Colonic mucosa (tissue), 4 donors: ENCODE measurements at places on chromosomes 2 and 18. TPM values are rescaled to one million over a fixed set of nuclear protein-coding genes. Genes with fewer than 3 reads are reported as not detected.
A peak's percentile ranks its signal among the peaks of the same experiment; 100 is the strongest.

DNA sequence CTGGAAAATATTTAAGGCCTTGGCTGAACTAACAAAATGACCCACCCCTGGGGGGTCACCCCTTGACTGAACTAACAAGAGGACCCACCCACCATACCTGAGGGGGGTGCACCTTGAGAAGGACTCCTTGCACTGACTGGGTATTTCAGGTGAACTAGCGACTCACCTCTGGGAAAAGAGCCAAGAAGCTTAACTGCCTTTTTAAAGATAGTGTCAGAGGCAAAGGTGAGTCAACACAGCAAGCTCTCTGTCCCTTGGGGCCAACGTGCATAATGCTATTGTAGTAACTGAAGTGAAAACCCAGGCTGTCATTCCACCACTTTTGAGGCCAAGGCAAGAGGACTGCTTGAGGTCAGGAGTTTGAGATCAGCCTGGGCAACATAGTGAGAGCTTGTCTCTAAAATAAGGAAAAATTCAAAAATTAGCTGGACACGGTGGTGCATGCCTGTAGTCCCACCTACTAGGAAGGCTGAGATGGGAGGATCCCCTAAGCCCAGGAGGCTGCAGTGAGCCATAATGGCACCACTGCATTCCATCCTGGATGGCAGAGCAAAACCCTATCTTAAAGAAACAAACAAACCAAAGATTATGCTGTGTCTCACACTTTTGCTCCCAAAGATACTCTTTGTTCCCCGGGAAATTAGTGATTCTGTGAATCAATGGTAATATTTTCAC is 36.4 kb upstream of the ZCCHC2 start:
- DNase-seq: peak; percentile 77

GRCh38 chr2:128354726-128355470 is 36.2 kb upstream of the HS6ST1 start:
- DNase-seq: no peak

- DNase-seq: no peak
These were observed 59.5 kb downstream of the ATAD2B start for GRCh38 chr2:23867449-23867848.

DNA sequence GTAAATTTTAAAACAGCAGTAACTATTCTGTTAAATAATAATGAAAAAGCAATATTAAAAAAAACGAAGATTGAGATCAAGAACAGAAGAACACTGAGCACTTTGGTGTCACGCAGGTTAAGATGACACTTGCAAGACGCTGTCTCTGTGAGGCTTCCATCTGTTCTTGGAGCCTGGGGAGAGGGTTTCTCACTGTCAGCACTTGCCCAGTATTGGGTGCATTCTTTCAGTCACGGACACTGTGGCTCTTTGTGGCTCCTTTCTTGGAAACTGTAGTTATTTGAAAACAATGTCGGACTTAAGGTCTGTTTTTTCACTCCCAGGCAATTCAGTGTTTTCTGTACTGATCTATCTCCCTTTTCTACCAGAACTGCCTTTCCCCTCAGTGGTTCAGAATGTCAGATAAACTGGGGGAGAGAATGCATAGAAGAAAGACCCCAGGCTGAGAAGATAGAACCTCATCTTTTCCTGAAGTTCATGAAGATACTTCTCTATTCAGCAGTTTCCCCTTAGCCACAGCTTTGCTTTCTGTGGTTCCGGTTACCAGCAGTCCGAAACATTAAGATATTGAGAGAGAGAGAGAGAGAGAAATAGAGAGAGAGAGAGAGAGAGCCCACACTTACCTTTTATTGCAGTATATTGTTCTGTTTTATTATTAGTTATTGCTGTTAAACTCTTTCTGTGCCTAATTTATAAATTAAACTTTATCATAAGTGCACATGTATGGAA is 283.3 kb downstream of the DCDC2C start:
- DNase-seq: no peak

GRCh38 chr18:58360324-58360723 is 268.6 kb downstream of the ALPK2 start:
- DNase-seq: no peak

GRCh38 chr2:55415300-55415699 is 4.4 kb downstream of the CCDC88A start:
- DNase-seq: no peak

DNA sequence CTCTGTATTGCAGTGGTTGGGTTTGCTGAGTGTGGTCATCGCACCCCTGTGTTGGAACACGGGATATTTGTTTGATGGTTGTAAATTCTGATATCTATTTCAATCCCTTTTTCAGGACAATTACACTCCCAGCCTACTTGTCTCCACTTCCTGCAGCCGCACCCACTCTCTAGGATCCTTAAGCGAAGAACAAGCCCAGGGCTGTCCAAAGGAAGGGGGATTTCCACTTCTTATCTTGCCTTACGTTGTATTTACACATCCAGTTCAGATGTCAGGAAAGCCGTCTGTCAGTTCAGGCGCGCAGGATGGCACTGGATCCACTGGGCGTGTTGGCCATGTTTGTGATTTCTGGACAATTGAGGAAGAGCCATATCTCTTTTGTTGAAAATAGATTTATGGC is 834.5 kb upstream of the SALL3 start:
- DNase-seq: no peak

GRCh38 chr2:10900216-10901109 is 11.3 kb upstream of the KCNF1 start:
- DNase-seq: peak; percentile 69

DNA sequence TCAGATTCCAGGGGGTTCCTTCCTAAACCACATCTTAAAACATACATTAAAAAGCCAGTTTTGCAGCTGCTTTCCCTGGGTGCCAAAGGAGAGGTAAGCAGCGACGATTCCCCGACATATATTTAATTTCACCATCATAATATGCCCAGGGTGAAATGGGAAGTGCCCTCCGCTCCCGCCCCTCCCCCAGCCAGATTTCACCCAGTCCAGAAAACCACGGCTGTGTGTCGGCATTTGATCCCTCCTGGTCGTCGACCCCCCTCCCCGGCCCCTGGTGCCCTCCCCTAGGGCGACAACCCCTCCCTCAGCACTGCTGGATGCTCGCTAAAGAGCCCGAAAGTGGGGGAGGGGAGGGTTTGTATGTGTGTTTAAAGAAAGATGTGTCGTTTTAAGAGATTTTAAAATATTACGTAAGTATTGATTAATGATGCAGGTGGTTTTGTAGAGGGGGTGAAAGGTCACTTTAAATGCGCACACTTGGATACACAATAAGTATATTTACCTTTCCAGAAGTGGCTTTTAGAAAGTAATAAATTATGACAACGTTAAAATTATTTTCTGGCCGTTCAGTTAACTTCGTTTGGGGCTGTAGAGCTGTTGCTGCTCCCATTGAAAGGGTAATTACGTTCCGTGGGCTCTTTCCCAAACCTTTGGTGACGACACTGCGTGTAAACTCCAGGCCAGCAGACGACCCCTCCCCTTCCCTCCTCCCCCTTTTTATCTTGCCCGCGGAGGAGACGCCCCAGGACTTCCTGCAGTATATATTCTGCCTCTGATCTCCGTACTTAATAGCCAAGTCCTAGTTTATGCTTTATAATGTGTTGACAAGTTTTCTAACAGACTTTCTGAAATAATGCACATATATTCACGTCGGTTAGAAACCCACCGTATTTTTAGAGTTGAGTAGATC is 3.4 kb upstream of the BCL11A start:
- peak; percentile 54 for DNase-seq

DNA sequence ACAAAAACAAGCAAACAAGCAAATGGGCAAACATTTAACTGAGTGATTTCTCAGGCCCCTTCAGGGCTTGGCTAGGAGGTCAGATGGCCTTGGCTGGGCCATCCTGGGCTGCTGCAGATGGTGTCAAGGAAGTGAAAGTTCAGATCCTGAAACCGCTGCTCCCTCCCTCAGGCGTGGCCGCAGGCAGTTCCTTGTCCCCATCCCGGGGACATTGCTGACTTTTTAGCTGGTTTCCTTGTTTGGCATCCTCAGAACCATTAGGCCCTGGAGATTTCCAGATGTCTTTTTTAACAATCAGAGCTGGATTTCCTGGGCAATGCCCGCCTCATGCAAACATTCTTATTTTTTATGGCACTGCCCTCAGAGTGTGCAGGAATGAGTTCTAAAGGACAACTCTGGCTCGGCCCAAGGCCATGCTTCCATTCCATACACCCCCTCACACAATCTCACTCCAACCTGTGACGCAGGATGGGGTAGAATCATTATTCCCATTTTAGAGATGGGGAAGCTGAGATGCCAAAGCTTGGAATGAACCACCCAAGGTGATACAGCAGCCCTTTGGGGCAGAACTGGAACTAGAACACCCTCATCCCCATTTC is 86.1 kb upstream of the ZCCHC2 start:
- peak; percentile 82 for DNase-seq

- no peak for DNase-seq
These were observed 365.6 kb downstream of the LRRTM4 start for GRCh38 chr2:77156599-77156998.

GRCh38 chr2:191833356-191833755 is 13.5 kb downstream of the CAVIN2 start:
- DNase-seq: no peak

DNA sequence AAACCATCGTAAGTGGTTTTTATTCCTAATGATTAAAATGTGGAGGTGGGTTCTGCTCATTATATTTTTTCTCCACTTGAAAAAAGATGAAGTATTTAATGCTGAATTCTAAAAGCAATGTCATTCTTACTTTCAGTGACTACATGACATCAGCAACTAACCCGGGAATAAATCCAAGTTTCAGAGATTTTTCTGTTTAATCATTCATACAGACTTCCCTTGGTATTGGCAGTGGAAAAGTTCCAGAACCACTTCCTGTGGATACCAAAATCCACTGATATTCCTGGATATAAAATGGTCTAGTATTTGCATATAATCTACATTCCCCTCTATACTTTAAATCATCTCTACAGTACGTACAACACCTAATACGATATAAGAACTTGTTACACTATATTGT is 128.6 kb downstream of the ZNF532 start:
- DNase-seq: no peak

DNA sequence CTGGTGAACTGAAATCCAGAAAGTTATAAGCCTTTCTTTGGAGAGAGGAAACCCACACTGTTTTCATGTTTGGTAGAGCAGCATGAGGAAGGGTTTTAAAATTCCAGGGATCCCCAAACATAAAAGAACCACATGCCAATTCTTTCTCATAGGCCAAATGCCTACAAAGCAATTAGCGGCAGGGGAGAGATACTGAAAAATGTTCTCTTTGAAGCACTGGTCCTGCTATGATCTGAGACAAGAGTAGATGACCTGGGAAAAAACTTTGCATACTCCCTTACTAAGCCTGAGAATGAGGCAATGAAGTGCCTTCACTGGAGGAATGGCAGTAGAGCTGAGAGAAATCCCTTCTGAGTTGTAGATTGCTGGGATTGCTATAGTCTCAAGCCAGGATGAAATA is 1261.7 kb downstream of the DSC3 start:
- DNase-seq: no peak

Gene FAM110C
- 20.1 TPM for total RNA-seq

Gene WDSUB1
- total RNA-seq: 7.2 TPM

Gene SLC23A3
- total RNA-seq: 13.8 TPM

Gene RUFY4
- total RNA-seq: not detected

Gene FAM228B
- total RNA-seq: 6.2 TPM

Gene CABYR
- total RNA-seq: 1.6 TPM
